ENCODE measurements at places on chromosomes 2 and 18.

- DNase-seq = no peak
Measured at GRCh38 chr2:219658874-219659273, 31.4 kb downstream of the SLC4A3 start.

DNA sequence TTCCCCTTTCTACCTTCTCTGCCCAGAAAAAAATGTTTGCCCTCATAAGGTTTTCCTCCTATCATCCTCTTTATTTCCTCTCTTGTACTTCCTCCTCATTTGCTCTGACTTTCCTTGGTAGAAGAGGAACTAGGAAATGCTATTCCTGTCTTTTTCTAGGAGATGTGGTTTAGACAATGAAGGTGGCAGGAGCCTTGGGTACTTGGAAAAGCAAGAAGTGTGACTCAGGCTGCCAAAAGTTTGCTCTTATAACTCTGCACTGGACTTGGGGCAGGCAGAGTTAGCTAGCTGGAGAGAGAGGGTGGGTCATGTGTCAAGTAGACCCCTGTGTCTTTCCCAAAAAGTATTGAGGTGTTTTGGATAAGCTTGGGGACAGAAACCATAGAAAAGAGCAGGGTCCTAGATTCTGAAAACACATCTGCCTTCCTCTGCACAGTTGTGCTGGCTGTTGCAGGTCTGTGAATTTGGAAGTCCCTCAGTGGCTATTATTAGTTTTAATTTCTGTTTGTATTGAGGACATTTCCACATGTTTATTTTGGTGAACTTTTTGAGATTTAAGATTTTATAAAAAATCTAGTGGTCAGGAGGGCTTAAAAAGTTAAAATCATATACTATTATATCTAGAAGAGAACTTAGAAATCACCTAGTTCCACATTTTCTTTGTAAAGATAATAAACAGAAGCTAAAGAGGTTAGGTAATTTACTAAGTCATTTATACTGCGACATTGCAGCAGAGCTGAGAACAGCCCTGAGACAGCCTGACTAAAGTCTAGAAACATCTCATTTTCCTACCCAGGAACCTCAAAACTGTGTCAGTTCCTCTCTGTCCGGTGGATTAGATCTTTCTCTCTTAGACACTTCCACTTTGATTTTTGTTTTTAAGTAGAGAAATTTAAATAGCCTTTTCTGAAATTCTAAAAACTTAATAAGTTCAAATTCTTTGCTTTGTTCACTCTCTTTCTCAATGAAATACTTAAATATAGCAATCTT lies 16.0 kb downstream of the INSIG2 start:
- DNase-seq = no peak

GRCh38 chr2:180364719-180365118 lies 357.6 kb upstream of the CWC22 start:
- no peak for DNase-seq

GRCh38 chr2:226387499-226387942 lies 412.1 kb downstream of the IRS1 start:
- no peak for DNase-seq

- DNase-seq = peak; percentile 92
Measured at GRCh38 chr2:112941753-112942653, 31.0 kb downstream of the IL37 start.

DNA sequence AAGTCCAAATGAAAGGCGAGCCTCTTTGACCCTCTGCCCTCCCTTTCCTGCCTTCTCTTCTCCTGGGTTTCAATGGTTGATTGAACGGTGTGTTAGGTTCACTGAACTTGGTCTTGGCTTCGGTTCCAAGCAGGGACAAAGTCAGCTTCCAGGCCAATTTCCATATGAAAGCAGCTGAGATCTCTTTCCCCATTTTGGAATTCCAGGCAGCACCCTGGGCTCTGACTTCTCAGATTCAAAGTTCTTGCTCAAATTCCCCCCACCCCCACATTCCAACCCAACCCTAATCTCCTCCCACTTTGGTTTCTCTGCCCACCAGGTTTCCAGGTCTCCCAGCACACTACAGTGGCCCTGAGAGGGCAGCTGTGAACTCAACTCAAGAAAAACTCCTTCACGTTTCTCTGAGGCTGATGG lies 231.0 kb downstream of the INSIG2 start:
- DNase-seq = no peak

- DNase-seq = no peak
Measured at GRCh38 chr2:148998165-148998830, 40.2 kb upstream of the LYPD6B start.

DNA sequence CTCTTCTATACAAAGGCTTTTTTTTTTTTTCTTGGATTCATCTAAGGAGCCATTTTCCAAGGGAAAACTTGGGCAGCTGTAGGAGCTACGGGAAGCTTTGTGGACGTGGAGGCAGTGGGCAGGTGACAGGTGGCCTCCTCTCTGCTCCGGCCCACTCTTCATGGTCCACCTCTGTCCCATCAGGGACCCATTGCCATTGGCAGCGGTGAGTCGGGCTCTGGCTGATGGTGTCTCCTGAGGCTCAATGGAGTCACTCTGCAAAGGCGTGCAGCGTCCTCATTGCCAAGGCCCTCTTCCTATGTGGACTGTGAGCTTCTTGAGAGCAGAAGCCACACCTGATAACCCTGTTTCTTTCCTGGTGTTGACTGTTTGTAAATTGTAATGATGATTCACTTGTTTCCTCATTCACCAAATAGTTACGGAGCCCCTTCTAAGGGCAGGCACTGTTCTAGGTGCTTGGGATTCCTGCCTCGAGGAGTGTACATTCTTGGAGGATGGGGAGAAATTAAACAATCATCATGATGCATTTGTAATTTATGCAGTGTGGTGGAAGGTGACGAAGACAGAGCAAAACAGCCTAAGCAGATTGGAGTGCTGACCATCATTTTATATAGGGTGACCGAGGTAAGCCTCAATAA lies 240.3 kb upstream of the HS6ST1 start:
- no peak for DNase-seq

DNA sequence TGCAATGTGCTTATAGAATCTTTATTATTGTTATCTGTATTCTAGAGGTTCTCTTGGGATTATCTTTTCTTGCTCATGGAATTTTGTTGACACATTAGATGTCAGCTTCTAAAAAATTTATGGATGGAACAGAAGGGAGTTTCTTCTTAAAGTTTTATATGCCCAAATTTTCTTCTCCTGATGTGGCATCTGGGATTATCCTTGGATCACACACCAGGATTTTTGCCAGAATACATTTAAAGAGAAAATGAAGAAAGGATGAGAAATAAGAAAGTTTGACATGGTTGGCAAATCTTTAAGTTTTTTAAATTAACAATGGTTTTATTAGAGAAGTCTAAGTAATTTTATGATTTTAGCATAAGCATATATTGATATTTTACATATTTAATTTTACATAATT lies 706.7 kb upstream of the TMEFF2 start:
- DNase-seq = no peak

GRCh38 chr2:148745151-148745851 lies 100.8 kb downstream of the EPC2 start:
- DNase-seq = no peak

DNA sequence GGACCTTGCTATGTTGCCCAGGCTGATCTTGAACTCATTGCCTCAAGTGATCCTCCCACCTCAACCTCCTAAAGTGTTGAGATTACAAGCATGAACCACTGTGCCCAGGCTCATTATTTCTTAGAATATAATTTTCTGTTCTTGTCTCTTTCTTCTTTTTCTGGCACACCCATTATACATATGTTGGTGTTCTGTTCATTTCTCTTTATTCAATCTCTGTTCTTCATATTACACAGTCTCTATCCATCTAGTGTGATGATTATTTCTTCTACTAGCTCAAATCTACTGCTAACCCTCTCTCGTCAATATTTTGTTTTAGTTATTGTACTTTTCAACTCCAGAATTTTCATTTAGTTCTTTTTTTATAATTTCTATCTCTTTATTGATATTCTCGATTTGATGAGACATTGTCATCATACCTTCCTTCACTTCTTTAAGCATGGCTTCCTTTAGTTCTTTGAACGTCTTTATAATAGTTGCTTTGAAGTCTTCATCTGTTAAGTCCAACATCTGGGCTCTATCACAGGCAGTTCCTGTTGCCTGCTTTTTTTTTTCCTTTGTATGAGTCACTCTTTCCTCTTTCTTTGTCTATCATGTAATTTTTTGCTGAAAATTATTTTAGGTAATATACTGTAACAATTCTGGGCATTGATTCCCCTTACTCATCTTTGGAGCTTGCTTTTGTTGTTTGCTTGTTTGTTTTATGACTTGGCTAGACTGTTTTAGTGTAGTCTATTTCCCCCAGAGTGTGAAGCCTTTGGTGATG lies 196.4 kb upstream of the NABP1 start:
- no peak for DNase-seq

DNA sequence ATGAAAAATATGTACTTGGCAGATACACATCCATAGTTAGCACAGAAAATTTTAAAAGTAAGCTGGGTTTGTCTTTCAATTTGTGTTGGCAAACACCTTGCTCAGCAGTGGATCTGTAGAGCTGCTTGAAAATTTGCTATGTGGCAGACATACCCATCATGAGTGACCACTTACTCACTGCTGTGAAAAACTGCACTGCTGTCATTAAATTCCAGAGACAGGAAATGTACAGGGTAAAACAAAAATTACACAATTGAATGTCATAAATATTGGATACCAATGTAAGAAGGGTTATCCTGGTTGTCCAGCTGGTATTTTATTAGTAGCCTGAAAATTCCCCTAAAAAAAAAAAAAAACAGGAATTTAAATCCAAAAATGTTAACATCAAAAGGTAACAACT lies 24.5 kb downstream of the NIF3L1 start:
- DNase-seq = no peak

- peak; percentile 58 for DNase-seq
Measured at GRCh38 chr18:70931942-70932814, 643.3 kb downstream of the SOCS6 start.

DNA sequence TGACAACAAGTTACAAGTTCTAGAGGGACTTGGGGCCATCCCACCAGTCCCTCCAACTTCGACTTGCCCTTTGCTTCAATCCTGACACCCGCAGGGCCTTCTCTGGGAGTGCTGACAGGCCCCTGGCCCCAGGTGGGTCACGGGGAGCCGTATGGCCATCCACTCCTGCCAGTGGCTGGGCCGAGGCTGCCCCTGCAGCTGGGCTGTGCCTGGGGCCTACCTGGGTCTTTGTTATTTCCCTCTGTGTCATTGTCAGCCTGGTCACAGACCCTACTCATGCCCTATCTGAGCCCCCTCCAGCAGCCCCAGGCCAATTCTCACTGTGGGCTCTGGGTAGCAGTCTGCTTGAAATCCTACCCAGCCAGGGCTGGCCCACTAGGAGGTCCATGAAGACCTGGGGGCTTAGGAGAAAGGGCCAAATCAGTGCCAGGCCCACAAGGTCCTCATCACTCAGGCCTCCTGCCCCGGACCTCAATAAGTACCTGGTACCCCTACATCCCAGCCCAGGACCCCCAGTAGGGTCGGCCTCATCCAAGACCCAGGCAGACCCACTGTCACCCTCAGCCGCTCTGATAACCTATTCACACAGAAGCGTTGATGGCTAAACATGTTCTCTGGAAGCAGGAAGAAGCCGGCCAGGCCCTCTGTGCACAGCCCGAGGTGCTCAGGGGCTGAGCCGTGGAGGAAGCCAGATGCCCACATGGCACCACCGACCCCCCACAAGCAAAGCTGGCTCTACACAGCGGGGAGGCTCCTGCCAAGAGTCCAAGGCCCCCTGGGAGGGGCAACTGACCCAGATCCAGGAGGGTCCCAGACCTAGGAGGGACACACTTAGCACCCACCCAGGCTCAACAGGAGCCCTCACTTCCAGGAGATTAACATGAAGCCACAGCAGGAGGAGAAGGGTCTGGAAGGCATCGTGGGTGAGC lies 57.7 kb downstream of the BIN1 start:
- DNase-seq = no peak

GRCh38 chr2:222424729-222425671 lies 657 bp downstream of the SGPP2 start:
- peak; percentile 32 for DNase-seq

DNA sequence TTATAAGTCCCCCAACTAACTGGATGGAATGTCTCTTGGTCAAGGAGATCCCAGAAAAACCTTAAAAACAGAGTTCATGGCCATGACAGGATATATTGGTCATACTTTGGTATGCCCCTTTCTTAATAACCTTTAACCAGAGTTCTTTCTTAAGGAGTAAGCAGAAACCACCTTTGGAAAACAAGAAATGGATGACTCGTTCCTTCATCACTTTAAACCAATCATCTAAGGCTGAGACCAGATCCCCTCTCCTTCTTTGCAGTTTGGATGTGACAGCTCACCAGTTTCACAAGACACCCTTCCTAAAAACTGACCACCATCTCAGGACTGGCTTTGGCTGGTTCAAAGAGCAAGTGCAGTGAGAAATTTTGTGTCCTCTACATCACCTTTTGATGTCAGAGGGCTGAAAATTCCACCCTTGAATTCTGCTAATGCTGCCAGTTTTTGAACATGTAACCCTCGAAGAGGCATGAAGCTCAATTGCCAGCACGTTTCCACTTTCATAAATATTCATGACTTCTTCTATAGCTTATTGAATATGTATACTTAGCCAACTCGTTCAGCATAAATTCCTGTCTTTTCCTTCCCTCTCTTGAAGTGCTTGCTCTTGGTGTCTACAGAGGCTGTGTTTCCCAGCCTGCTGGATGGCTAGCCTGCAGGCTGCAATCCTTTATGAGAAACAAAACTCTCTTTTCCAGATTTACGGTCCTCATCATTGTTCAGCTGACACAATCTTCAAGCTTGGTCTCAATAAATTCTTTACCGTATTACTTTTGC lies 1323.5 kb upstream of the TMEFF2 start:
- no peak for DNase-seq

- no peak for DNase-seq
Measured at GRCh38 chr2:85713836-85714235, 19.7 kb downstream of the GNLY start.
